ENCODE measurements at places on chromosomes 3 and 15.

DNA sequence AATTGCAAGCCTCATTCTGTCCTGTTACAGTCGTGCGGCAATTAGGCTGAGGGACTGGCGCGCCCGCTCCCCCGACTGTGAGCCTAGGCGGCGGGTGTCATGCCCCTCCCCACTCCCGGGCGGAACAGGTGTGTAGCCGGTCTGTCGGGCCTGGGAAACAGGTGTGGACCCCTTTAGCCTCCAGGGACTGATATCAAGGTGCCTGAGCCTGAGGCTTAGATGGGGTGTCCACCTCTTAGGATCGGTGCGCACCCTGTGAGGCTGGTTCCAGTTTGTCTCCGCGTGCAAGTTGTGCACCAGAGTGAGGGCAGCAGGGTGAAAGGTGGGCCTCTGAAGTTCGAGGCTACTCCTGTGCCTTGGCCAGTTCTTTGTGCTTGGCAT is 686 bp downstream of the VPS8 start:
- no peak for DNase-seq

- DNase-seq = no peak
These were observed 730 bp upstream of the RORA start for GRCh38 chr15:61229883-61230180.

DNA sequence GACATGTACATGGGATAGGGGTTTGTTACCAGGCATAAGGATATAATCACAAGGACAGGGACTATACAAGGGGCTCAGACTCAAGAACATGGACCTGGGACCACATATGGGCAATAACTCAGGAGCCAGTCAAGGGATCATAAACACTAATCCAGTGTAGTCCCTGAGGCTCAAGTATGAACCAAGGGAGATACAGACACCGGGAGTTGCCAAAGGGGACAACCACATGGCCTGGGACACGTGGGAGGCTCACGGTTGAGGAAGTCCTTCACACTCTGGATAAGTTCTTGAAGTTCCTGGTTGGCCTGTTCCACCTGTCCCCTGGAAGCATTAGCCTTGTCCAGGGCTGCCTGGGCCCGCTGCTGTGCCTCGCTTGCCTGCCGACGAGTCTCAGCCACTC is 1.8 kb upstream of the USP19 start:
- DNase-seq = no peak

DNA sequence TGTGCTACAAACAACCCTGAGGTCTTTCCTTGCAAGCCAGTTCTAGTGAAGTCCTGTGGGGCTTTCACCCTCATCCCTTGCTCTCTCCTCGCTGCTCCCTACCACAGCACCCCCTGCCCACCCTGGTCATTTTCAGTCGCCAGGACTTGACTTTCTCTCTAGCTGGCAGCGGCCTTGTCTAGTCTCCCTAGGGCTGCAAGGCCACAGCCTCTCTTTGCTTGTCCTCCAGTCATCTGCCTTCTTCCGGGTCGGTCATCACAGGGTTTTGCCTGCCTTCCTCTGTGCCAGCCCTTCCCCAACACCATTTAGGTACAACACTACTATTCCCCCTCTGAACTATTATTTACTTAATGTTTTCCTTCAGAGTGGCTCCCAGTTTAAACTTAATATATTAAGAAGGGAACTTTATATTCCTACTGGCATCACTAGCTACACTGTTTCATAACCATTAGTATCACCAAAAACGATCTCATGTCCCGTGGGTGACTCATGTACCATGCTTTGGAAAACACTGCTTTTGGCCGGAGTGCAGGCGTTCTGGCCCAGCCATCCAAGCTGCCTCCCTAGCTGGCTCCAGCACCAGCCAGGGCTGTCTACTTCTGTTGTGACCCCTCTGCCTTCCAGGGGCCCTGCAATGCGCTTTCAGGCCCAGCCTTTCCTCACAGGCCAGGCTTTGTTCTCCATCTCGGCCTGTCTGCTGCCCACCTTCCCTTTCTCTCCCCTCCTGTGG is 21.4 kb downstream of the FAH start:
- peak; percentile 64 for DNase-seq

GRCh38 chr15:96484830-96485229 is 154.3 kb downstream of the NR2F2 start:
- no peak for DNase-seq

DNA sequence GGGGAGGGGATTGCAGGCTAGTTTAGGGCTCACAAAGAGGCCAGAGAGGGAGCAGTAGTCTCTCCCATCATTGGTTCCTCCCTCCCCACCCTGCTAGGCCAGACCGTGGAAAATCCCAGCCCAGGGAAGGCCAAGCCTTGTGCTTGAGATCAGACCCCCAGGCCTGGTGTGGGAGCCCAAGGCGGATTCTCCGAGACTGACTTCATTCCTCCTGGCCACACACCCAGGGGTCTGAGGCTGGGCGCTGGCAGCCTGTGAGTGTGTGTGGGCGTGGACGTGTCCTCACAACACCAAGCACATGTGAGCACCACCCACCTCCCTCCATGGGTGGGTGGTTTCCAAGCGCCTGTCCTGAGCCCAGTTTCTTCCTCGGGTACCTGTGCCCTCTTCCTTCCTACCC is 4.1 kb downstream of the LOXL1 start:
- DNase-seq = peak; percentile 91

DNA sequence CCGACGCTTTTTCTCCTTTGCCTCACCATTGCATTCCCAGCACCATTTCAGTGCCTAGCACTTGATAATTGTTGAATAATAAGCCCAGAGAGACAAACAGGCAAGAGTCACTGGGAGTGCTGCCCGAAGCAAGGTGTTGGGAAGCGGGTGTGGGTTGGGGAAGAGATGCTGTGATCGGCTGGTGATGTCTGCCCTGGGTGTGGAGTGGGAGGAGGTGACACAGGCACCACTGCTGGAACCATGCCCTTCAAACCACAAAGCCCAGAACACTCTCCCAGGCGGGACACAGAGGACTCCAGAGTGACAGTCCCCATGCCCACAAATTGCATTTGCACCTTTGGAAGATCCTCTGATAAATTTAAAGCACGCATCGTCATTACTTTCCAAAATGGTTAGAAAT is 148.2 kb downstream of the CHSY1 start:
- DNase-seq = no peak

DNA sequence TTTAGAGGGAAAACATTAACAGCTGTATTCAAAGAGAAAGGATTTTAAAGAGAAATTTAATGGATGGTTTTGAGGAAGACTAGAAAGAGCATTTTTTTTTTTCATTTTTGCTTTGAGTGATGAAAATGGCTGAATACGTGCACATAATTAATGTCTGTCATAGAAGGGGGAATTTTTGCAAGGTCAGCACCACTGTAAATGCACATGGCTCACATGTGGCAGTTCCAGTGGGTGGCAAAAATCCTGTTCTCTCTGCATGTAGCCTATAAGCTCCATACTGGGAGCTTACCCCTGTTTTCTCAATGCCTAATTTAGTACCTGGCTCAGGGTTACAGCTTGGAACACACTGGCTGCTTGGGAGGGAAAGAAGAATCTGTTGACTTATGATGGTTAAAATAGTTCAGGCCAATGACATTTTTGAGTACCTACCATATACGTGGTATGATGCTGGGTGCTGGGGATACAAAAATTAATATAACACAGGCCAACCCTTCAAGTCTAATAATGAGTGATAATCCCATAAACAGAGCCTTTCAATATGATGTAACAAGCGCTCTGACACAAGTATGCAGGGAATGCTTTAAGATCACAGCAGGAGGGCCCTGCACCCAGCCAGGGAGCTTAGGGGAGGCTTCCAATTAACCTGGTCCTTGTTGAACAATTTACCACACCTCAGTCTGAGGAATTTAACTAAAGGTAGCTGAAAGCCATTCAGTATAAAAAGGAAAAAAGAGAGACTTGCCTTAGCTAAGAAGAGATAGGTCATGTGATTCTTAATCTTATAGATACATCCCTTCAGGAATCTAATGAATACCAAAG is 33.0 kb downstream of the HSPBAP1 start:
- peak; percentile 74 for DNase-seq

DNA sequence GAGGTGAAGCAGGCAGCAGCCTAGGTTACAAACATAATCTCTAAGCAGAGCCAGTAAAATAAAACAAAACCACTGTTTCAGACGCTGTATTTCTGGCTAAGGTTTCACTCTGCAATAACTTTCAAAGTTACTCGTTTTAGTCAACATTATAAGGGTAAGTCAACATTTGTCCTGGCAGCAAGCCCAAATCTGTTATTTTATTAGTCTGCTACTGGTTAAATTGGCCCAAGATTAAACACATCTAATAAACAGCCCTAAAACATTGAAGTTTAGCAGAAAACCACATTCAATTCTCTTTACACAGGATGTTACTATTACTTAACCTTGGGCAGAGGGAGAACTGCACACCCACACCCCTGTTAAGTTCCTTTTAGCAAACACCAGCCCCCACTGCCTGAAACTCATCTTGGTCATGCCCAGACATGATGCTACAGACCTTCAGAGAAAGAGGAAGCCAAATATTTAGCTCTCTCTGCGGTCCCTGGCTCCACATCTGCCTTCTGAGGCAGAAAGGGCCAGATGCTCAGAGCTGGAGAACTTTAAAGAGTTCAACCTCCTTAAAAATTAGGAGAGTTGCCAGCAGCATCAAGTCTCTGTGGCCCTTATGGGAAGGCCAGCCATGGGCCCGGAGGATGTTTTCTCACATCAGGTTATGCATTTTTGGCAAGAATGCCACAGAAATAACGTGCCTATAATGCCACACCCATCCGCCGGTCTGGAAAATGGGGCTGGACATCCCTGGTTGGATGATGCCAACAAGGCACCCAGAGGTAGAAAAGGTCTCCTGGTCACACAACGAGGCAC is 17.9 kb downstream of the ARHGEF3 start:
- peak; percentile 85 for DNase-seq

GRCh38 chr15:101046826-101047225 is 127.7 kb downstream of the LRRK1 start:
- DNase-seq = no peak

GRCh38 chr3:71930056-71930991 is 145.4 kb upstream of the PROK2 start:
- DNase-seq = peak; percentile 74

DNA sequence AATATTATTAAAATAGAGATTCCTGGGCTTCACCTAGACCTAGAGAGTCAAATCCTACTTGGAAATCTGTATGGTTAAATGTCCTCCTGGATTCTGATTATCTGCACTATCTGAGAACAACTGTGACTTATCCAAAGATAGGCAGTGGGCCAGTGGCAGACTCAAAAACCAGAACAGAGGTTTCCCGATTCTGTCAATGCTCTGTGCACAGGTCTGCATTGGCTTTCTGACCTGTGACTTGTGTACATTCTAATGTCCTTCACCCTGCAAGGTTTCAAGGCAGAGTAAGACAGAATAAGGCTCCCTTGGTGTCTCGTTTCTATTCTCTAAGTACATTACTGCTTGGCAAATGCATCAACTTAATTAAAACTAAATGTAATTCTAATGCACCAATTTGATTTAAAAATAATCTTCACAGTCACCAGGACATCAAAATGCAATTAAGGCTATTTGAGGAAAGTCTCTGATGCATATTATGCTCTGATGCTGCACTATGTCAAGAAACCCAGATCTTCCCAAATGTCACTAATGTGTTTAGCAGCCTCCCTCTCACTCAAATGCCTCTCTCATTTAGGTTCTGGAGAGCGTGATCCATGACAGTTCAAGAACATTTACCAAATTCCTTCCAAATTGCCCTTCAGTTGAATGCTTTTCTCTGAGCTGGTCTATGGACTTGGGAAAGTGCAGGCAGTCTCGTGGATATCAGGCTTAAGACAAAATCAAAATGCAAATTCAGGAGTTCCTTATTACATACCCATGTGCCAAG is 140.1 kb downstream of the STAC start:
- no peak for DNase-seq

DNA sequence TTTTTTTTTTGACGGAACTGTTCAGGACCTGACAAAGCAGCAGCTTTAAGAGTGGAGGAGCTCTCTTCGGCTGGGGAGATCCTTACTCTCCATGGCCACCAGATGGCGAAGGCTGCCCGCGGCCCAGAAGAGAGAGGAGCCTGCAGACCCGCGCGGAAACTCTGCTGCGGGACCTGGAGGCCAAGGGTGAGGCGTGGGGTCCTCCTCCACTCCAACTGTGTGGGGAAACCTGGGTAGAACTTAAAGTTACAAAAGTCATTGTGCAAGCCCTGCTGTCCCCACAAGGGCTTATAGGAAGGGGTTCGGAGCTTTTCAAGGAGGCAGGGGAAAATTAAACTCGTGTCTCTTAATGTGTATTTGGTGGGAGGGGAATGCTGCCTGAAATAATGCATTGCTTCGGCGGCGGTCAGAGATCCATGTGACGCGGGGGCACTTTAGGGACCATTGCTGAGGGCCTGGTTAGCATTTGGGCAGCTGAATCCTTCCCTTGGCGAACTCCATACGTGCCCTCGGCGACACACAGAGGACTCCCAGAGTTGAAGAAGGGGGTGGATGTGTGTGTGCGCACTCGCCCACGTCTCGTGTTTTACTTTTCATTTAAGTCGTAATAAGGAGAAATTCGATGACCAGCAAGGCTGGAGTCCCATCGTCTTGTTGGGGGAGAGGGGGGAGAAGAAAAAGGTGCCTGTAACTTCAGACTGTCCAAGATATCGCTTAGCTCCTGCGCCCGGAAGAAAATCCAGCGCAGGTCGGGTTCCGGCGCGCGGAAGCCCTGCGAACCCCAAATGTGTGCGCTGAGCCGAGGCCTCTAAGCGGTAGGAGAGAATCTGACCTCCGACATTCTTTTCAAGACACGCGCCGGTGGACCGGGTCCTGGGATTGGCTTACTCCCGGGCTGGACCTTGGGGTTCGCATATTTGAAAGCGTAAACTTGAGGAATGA is 9.7 kb downstream of the EOMES start:
- peak; percentile 90 for DNase-seq

DNA sequence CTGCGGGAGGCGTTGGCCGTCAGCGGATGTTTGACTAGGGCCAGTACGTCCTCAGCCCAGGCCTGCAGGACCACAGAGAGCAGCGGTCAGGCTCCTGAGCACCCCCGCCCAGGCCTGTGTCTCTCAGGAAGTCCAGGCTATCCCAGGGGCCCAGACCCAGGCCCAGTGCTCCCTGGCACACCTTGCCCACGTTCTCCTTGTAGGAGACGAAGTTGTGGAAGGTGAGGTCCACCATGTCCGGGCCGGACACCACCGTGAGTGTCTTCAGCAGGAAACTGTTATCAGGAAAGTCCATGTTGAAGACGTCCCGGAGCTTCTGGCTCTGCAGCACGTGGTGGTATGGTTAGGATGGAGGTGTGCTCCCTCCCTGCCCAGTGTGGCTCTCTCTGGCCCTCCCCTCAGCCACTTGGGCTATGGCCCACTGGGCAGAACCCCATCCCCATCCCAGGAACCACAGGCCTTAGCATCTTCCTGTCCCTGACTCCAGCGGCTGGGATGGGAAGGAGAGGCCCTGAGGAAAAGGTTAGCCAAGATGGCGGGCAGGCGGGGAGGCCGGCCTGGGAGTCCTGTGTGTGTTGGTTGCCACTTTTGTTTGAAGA is 5.3 kb downstream of the PLCB2 start:
- no peak for DNase-seq

DNA sequence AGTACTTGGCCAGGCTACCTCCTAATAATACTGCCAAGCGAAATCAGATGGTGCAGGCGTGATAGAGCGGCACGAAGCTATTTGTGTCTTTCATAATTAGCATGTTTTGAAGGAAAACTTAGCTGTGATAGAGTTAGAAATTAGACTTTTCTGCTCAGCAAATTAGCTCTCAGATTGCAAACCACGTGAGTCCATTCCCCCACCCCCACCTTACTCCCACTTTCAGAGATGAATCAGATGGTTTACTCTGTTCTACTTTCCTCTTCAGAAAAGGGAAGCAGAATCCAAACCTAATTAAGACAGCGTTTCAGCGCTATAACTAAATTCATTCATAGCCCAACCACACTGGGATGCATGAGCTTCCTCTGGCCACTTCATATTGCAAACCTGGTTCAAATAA is 214.6 kb downstream of the SLCO3A1 start:
- DNase-seq = no peak

- DNase-seq = no peak
These were observed 11.7 kb downstream of the CTXND1 start for GRCh38 chr15:80240276-80240675.
